Epithelial cell of alveolus of lung (primary cell): ENCODE measurements at places on chromosomes 16 and 17. TPM values are rescaled to one million over a fixed set of nuclear protein-coding genes. Genes with fewer than 3 reads are reported as not detected.

Gene SLC2A4
- 0.13 and 0.96 TPM in 2 replicates for total RNA-seq

Gene GGT6
- not detected in 2 replicates for total RNA-seq

Gene SLFN14
- not detected in 2 replicates for total RNA-seq

Gene ABCA8
- total RNA-seq: 5.8 and 17.5 TPM in 2 replicates

Gene KRTAP4-9
- not detected in 2 replicates for total RNA-seq

Gene KRT39
- 0.52 TPM in 1 of 2 replicates, not detected in the other for total RNA-seq

Gene CYBC1
- 57.3 and 126 TPM in 2 replicates for total RNA-seq

Gene TPSG1
- not detected in 2 replicates for total RNA-seq

Gene CEP295NL
- total RNA-seq: 0.13 TPM in 1 of 2 replicates, not detected in the other

Gene TBC1D3L
- 1.0 and 6.4 TPM in 2 replicates for total RNA-seq

Gene IRX3
- total RNA-seq: 0.48 and 0.91 TPM in 2 replicates

Gene ADAD2
- total RNA-seq: not detected in 2 replicates

Gene SSTR5
- 0.32 TPM in 1 of 2 replicates, not detected in the other for total RNA-seq

Gene FOXK2
- 27.9 and 30.9 TPM in 2 replicates for total RNA-seq

Gene TMEM132E
- not detected in 2 replicates for total RNA-seq

Gene SLC6A2
- total RNA-seq: not detected in 2 replicates

Gene TADA2A
- 6.5 and 31.5 TPM in 2 replicates for total RNA-seq

Gene TBC1D3B
- 1.9 TPM in 1 of 2 replicates, not detected in the other for total RNA-seq

Gene IL34
- 1.1 and 1.7 TPM in 2 replicates for total RNA-seq

Gene STARD3
- 28.4 and 60.8 TPM in 2 replicates for total RNA-seq

Gene SBK1
- total RNA-seq: under 0.01 and 0.32 TPM in 2 replicates

Gene KRTAP3-2
- total RNA-seq: not detected in 2 replicates

Gene EZH1
- total RNA-seq: 5.3 and 8.7 TPM in 2 replicates

Gene CRHR1
- under 0.01 TPM in 1 of 2 replicates, not detected in the other for total RNA-seq

Gene PMP22
- 42.5 and 135 TPM in 2 replicates for total RNA-seq

Gene DHRS7C
- not detected in 2 replicates for total RNA-seq

Gene HSF4
- total RNA-seq: 0.13 and 3.5 TPM in 2 replicates

Gene SLFN12
- total RNA-seq: 13.7 and 14.8 TPM in 2 replicates

Gene SLC16A6
- 4.0 and 6.5 TPM in 2 replicates for total RNA-seq

Gene HOXB9
- not detected in 2 replicates for total RNA-seq

Gene CD68
- 37.4 and 40.5 TPM in 2 replicates for total RNA-seq

Gene BIRC5
- total RNA-seq: 20.0 and 72.0 TPM in 2 replicates

Gene TP53TG3D
- not detected in 2 replicates for total RNA-seq

Gene CCL17
- not detected in 2 replicates for total RNA-seq

Gene MYH2
- 1.8 TPM in 1 of 2 replicates, not detected in the other for total RNA-seq

Gene ALOX15B
- 0.80 and 0.91 TPM in 2 replicates for total RNA-seq

Gene DOK4
- 26.4 and 29.0 TPM in 2 replicates for total RNA-seq

Gene PRR11
- 18.5 and 30.5 TPM in 2 replicates for total RNA-seq

Gene TP53TG3F
- not detected in 2 replicates for total RNA-seq

Gene HSPB9
- total RNA-seq: not detected in 2 replicates

Gene NPIPA8
- total RNA-seq: 3.7 and 9.1 TPM in 2 replicates

Gene CMTM2
- total RNA-seq: not detected in 2 replicates

Gene TMEM235
- total RNA-seq: not detected in 2 replicates

Gene CMC2
- 18.0 and 83.3 TPM in 2 replicates for total RNA-seq

Gene CLEC3A
- not detected in 2 replicates for total RNA-seq

Gene PDILT
- total RNA-seq: not detected in 2 replicates

Gene SOX15
- total RNA-seq: 0.52 and 2.8 TPM in 2 replicates

Gene KCNG4
- not detected in 2 replicates for total RNA-seq

Gene UMOD
- not detected in 2 replicates for total RNA-seq

Gene TPSD1
- not detected in 2 replicates for total RNA-seq

Gene GAS7
- total RNA-seq: 2.1 and 12.4 TPM in 2 replicates

Gene ZP2
- not detected in 2 replicates for total RNA-seq

Gene MT4
- total RNA-seq: not detected in 2 replicates

Gene PRR15L
- total RNA-seq: 0.26 TPM in 1 of 2 replicates, not detected in the other

Gene NXPH3
- total RNA-seq: 0.13 and 0.88 TPM in 2 replicates

Gene VASN
- 94.0 and 148 TPM in 2 replicates for total RNA-seq
